Stromal cell of bone marrow (primary cell): ENCODE measurements at places on chromosomes 12 and 14.
A peak's percentile ranks its signal among the peaks of the same experiment; 100 is the strongest.

GRCh38 chr14:33349871-33350270 lies 411.2 kb downstream of the NPAS3 start:
- no peak for DNase-seq

DNA sequence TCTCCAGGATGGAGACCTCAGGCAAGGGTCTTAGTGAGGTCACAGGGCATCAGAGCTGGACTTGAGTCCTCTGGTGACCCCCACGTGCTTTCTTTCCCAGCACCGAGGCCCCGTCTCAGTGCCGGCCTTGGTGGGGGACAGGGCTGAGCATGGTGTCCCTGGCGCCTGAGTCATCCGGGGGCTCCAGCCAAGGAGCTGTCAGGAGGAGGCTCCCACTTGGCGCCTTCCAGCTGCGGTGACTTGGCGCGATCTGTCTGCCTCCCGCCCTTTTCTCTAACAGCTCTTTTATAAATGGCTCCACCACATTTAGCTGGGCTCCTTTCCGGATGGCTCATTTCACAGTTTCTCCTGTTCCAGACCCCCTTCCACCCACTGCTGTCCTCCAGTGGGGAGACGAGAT lies 60.4 kb downstream of the PRMT8 start:
- no peak for DNase-seq

GRCh38 chr12:45568808-45569207 lies 160.7 kb upstream of the ARID2 start:
- no peak for DNase-seq

DNA sequence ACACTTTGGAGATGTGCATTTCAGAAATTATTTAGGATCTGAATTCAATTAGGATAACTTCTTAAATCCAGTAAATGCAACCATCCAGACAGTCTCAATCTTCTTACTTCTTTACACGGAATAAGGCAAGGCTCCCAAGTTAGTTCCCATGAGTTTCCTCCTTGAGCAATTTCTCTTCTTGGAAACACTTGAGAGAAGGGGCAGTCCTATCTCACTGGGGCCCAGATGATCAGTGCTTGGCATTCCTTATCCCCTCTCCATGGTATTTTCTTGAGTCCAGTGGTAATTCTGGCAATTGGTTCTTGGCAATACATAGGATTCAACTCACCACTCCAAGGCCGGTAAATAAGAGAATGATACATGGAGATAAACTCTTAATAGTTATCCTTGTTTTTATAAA lies 87.1 kb upstream of the PTHLH start:
- DNase-seq, result no peak

DNA sequence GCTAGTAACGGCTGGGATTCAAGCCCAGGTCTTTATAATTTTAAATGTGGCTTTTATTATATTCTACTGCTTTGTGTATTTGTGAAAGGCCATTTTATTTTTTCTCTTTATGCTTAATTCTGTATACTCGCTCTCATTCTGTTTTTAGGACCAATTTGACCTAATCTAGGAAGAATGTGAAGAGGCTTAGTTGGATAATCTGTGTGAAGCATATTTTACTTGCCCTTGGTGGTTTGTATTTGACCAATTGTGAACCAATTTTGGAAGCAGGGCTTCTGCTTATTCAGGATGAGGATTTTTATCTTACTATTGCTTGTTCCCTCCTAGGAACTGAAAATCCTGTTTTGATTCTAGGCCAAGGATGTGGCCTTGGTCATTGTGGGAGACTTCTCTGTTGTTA lies 113.1 kb downstream of the TTC6 start:
- DNase-seq, result no peak

DNA sequence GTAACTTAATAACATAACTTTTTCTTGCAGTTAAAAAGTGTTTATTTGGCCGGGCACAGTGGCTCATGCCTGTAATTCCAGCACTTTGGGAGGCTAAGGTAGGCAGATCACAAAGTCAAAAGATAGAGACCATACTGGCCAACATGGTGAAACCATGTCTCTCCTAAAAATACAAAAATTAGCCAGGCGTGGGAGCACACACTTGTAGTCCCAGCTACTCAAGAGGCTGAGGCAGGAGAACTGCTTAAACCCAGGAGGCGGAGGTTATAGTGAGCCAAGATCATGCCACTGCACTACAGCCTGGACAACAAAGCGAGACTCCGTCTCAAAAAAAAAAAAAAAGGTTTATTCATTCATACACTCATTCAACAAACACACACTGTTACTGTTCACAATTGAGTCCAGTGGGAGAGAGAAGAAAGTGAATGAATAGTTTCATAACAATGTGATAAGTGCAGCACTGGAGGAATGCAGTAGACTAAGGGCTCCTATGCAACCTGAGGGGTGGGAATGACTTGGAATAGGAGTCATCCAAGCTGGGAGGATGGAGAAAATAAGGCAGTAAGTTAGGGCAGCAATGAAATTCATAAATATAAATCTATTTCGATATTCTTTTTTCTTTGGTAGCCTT lies 19.8 kb downstream of the DAD1 start:
- DNase-seq, result no peak

DNA sequence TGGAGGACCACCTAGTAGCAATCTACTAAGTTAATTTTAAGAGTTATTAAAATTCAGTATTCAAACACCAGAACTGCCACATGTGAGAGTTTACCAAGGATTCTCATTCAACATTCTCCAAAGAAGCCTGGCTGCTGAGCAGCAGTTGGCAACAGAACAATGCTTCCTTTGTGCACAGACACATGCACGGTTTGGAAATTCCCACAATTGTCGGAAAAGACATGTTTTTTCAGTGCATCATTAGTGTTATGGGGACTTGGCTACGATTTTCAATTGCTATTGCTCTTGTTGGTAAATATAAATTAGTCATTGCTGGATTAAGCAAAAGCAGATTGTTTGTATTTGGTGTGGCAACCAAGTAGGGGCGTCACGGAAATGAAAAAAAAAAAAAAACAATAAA lies 22.2 kb downstream of the ST8SIA1 start:
- DNase-seq, result peak; percentile 62

- no peak for DNase-seq
These were observed 2.3 kb upstream of the AGAP2 start for GRCh38 chr12:57740656-57741412.

GRCh38 chr14:100282766-100283419 lies 23.4 kb downstream of the SLC25A29 start:
- no peak for DNase-seq

DNA sequence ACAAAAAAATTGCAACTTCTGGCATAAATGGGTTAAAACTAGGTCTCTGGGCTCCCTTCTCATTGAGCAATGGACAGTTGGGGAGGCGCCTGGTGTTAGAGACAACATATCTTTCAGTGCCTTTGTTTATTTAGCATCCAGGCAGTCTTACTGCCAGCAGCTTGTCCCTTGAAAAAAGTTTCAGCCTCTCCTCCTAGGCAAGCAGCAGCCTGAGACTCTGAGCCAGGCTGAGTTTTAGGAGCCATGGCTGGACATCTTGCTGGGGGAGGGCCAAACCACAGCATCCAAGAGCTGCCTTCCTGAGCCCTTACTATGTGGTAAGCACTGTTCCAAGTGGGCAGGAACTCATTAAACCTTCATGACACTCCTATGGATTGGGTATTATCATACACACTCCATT lies 10.1 kb upstream of the JDP2 start:
- no peak for DNase-seq

DNA sequence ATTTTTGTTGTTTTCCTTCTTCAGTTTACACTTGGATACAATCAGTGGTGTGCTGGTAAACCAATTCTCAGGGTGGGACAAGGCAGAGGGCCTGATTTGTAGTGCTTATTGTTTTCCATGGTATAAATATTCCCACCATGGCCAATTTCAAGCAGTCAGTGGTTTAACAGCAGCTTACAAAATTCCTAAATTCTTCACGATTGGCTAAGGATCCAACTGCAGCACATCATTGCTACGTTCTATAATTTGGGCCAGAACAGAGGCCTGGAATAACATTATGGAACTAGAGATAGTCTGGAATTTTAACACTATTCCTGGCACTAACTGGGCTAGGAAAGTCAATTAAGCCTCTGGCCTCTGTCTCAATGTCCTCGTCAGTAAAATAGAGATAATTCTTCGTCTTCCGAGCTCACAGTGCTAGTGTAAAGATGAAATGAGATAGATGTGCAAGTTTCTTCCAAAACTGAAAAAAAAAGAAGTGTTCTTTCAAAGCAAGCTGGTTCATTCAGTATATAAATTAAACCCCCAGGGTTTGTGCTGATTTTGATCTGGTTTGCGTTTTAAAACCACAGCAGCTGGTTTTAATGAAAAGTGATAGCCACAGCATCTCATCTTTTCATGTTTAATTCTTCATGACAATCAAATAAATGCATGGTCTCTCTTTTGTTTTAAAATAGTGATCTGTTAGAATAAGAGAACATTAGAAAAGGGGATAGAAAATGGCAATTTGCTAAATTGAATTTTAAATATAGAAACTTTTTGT lies 104.1 kb downstream of the EPS8 start:
- DNase-seq, result no peak

GRCh38 chr12:42204819-42205218 lies 33.2 kb downstream of the YAF2 start:
- DNase-seq, result no peak

DNA sequence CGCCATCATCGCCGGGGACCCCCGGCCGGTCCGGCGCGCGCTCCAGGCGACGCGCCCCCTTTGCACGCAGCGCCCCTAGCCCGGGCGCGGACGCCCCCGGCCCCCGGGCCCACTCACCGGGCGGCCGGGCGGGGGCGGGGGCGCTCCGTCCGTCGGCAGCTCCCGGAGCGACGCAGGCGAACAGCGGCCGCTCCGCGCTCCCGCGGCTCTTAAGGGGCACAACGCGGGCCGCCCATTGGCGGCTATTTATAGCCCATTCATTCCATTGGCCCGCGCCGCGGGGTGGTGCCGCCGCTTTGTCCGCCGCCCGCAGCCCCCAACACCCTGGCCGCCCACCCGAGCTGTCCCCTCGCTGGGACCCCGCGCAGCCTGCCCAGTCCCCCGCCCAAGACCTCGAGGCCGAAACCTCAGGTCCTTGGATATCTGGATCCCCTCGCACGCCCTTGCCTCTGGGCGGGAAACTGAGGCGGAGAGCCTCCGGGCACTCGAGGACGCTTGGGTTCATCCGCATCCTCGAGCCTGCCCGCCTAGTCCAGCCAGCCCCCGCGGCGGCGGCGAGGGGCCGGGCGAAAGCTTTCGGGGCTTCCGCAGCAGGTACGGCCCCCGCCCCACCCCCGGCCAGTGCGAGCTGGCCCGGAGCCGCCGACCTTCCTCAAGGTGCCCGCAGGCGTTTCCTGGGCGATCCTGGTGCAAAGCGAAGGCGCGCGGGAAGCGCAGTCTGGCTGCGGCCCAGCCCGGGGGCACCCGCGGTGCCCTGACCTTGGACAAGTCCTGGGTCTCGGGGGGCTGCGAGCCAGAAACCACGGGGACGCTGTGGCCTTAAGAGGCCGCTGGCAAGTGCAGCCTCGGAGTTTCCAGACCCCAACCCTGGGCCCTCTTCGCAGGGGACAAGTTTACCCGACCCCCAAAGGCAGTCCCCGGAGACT lies at the start of gene CKB:
Gene CKB (minus strand): TSS at position 182 of the 926 bp plus-strand sequence. CDS start 337 bp downstream, outside the sequence.
- no peak for DNase-seq

GRCh38 chr12:42262271-42262670 lies 24.2 kb upstream of the YAF2 start:
- no peak for DNase-seq

- DNase-seq, result no peak
These were observed 1.1 kb downstream of the TXNDC16 start for GRCh38 chr14:52551205-52551604.

DNA sequence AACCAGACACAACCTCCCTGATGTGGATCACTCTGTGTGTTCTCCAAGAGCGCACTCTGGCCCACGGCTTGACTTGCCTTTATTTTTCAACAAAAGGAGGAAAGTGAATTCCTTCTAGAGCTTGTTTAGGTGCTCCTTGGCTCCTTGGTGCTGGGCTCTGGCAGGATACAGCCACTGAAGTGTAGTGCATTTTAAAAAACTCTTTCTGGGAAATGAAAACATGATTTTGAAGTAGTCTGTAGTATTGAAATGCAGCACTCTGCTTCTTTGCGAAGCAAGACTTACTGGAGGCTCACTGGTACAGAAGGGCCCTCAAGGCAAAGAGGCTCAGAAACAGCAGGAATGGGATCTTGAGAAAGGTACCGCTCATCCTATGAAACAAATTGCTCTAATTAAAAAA lies 81.6 kb downstream of the PTCSC3 start:
- DNase-seq, result no peak

GRCh38 chr12:11943919-11944700 lies 126.6 kb upstream of the BCL2L14 start:
- no peak for DNase-seq

DNA sequence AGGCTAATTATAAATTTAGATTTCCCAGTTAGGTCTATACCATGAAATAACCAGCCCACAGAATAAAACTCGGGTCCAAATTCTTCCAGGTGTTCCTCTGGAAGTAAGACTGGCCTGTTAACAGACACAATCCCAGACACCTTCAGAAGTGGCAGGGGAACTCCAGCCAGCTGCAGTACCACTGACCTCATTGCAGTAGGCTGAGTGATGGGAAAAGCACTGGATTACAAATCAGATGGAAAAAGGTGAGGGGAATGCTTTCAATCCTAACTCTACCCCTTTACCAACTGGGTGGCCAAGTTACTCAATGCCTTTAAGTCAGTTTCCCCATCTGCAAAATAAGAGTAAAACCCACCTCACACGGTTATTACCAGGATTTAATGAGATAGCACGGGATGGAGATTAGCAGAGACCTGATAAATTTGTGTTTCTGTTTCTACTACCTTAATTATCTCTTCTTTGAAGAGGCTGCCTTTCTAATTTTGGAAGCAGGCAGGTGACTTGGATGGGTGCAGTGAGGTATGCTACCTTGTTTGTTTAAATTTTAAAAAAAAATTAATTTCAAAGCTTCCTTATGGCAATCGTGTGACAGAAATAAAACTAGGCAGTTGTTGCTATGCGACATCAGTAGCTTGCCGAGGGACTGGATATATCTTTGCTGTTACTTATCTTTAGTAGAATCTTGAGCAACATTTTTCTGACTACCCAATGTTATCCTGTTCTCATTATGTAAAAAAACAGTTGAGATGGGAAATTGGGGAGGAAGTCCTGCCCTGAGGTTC lies 167.3 kb upstream of the GRIN2B start:
- no peak for DNase-seq

DNA sequence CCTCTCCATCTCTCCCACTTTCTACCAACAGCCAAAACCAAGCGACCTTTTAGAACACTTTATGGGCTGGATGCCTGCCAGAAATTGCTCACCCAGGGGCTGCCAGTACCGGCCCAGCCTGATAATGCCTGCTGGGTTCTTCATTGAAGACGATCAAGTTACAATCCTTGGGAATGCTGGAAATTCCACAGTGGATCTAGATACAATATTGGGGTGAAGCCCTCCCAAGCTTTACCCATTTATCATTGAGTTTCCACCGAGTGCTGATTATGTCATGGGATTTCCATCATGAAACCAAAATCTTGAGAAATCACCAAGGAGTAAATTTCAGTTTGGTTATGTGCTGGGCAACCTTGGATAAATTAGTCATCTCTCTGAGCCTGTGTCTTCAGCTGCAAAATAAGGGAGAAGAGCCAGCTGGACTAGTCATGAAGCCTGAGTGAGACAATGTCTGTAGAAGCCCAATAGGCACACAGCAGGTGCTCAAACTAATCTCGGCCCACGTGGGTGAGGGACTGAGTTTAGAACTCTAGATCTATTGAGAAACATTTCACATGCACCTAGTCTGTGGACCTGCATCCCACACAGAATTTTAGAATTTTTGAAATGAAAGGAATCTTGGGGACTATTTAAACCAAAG lies 75.5 kb upstream of the CLMN start:
- DNase-seq, result peak; percentile 50

GRCh38 chr12:49887536-49888401 lies 15.9 kb downstream of the FAIM2 start:
- DNase-seq, result no peak
